Muscle of arm (tissue), 14 donors: ENCODE measurements at places on chromosomes 5 and 9. TPM values are rescaled to one million over a fixed set of nuclear protein-coding genes. Genes with fewer than 3 reads are reported as not detected.

GRCh38 chr5:116944183-116944582 lies 369.6 kb upstream of the SEMA6A start:
- DNase-seq = no peak

DNA sequence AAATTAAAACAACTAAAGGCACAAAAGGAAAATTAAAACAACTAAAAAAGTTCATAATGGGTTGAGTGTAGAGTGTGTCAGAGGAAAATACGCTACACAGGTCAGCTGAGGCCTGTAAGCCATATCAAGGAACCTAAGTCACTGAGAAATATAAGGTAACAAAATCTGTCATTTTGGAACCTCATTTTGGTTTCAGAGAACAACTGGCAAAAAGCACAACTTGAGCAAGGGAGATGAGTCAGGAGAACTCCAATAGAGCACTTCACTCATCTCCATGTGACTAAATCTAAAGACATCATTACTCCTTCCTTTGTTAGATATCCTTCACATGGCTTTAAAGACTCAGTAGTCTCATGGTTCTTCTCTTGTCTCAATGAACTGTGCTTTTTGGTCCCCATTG lies 269.4 kb upstream of the POU5F2 start:
- no peak for DNase-seq

Gene OR1N2
- not detected for polyA plus RNA-seq

Gene BHMT2
- polyA plus RNA-seq = 4.9 TPM

Gene SAP30L
- 36.7 TPM for polyA plus RNA-seq

Gene DYNC2I2
- 33.4 TPM for polyA plus RNA-seq

GRCh38 chr5:152556784-152557183 lies 151.7 kb upstream of the NMUR2 start:
- no peak for DNase-seq

Gene NR6A1
- polyA plus RNA-seq = 1.1 TPM
